ENCODE measurements at places on chromosomes 2 and 18.

DNA sequence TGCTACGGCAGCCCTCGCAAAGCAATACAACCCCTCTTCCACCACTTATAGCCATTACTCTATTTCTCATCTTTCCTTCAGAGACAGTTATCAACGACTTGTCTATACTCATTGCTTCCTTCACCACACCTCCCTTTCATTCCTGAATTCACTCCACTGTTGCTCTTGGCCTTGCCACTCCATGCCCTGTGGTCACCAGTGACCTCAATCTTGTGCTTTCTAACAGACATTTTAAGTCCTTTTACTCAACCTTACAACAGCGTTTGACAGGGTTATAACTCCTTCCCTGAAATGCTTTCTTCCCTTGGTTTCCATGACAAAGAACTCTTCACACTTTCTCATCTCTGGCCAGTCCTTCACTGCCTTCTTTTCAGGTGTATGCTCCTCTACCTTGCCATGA is 90.6 kb upstream of the CCDC141 start:
- no peak for DNase-seq

DNA sequence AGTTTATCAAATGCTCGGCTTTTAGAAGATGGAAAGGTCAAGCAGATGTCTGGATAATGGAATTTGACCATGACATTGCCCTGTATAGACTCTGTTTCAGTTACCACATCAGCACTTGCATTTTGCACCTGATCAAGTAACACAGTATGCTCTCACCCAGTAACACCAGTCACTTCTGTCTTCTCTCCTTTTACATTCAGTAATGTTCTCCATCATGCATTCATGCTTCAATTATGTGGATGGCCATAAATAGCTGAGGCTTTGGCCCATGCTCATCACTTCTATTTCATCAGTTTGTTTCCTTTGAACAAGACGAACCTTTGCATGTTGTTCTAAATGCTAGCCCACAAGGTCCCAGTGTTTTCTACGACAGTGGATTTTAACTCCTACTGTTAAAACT is 322.9 kb upstream of the ACVR2A start:
- DNase-seq = no peak

GRCh38 chr2:5834501-5834900 is 142.3 kb downstream of the SOX11 start:
- DNase-seq = no peak

DNA sequence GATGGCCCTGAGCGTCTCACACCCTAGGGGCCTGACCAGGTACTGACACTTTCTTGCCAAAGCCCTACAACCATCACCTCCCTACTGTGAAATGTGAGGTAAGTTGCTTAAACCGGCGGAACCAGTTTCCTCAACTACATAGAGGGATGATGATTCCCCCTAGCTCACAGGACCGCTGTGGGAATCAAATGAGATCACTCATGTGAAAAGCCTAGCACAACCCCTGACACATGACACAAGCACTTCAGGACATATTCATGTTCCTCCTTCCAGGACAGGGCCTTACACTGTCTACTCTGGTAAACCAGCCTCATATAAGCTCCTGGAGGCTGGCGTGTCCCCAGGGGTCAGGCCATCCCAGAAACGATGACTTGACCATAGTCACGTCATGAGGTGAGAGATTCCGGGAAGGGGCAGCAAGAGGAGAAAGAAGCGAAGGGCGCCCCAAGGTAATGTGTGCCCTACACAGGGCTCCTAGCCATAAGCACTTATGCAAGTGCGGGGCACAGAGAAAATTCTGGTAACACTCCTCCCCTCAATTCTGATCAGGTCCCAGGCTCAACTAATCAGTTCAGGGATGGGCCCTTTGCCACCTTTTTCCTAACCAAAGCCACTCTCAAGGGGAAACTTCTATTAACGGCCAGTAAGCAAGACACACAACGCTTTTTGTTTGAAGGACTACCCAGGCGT is 49.5 kb downstream of the C2orf42 start:
- no peak for DNase-seq

DNA sequence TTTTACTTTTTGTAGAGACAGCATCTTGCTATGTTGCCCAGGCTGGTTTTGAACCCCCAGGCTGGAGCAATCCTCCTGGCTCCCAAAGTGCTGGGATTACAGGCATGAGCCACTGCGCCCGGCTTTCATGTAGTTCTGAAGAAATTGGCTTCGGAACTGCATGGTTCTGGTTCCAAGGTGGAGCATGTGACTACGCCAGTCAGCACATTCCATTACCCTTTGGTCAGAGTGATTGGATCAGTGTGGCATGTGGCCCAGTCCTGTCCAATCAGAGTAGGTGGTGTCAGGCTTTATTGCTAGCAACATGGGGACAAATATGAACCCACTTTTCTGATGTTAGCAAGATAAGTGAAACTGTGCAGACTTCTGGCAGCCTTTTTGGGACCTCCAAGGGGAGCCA is 16.3 kb upstream of the ATOH8 start:
- DNase-seq = no peak

GRCh38 chr2:48467637-48468036 is 62.3 kb upstream of the STON1 start:
- no peak for DNase-seq

DNA sequence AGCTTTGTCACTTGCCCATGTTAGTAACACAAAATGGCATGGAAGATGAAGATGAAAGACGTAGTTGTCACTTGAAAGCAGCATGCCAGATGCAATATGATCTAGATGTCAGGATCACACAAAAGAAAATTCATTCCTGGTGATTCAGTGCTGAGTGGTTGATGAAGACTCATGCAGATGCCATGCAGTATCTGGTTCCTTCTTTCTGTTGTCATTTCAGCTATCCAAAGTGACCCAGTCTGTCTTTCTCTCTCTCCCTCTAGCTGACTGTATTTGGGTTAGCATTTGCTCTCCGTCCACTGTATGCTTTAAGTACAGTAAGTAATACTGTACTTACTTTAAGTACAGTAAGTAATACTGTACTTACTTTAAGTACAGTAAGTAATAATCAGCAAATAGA is 50.4 kb downstream of the TTN start:
- no peak for DNase-seq

GRCh38 chr2:9532421-9532820 is 23.2 kb downstream of the ADAM17 start:
- no peak for DNase-seq

GRCh38 chr2:222577341-222577740 is 78.6 kb downstream of the FARSB start:
- no peak for DNase-seq
